ENCODE measurements at places on chromosomes 2 and 18.

DNA sequence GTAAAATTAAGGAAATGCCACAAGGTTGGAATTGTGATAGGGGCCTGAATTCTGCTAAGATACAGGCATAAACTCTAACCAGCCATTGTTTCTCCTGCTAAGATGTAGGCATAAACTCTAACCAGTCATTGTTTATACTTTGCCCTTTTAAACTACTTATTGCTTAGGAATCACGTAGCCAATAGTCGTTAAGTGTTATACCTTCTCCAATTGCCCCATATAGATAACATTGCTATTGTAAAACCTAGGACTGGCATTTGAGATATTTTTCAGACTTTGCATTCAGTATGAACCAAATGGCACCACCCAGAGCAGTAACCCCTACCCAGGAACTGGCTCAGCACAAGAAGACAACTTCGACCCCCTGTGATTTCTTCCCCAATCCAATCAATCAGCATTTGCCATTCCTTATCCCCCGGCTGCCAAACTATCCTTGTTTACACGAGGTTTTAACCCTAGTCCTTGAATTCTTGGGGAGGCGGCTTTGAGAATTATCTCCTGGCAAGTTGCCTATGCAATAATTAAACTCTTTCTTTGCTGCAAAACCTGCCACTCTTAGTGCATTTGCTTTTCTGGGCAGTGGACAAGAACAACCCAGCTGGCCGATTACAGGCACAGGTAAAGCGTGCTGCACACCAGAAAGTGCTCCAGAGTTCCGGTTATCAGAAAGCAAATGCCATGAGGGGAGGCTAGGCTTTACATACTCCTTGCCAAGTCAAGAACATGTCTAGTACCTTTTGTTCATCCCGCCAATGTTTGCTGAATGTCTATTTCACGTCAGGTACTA, 167.6 kb downstream of the LAMA1 start:
- no peak for DNase-seq

DNA sequence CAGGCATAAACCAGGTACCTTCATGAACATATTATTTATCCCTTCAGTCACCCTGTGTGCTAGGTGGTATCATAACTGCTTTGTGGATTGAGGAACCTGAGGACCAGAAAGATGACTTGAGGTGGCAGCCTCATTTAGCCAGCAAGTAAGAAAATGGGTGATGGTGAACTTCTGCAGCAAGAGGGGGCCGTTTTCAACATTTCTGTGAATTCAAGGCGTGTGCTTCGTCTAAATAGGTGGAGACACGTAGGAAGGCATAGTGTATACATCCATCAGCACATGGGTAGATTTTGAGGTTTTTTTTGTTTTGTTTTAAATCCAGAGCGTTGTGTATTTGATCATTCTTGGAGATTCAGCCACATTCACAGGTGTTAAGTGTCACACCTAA, 118.7 kb downstream of the SPTBN1 start:
- no peak for DNase-seq

DNA sequence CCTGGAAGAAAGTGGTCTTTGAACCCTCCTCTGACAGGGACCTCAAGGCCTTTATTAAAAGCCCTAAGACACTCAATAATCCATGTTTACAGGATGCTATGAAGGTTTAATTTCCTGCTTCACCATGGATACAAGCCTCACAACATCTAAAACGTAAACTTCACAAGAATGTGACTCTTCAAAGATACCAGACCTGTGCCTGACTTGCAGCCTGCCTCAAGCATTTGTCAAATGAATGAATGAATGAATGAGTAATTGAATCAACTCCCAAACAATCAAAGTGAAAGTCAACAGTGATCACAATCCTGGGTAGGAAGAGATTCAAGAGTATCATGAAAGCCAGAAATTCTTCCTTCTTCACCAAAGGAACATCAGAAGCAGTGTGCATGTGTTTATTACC, 30.4 kb downstream of the KLF7 start:
- DNase-seq: no peak

GRCh38 chr2:129881786-129882396, 97.6 kb upstream of the RAB6C start:
- no peak for DNase-seq

DNA sequence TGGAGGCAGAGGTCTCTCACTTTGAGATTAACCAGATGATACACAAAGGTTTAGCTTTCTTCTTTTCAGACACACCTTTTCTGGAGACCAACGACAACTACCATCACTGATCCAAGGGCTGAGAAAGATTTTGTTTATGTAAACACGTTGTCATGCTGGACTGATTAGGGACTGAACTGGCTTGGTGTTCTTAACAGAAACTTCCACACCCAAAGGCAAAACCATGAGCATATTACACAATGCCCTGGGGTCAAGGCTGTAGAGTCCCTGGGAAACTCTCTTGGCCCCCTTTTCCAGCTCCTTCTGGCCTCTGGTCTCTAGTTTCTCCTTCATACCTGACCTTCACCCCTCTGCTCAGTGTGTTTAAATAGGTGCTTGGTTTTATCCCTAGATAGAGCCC, 447.0 kb upstream of the TCF4 start:
- no peak for DNase-seq

- no peak for DNase-seq
These were observed 393.2 kb upstream of the GALNT5 start for GRCh38 chr2:156864325-156864724.

DNA sequence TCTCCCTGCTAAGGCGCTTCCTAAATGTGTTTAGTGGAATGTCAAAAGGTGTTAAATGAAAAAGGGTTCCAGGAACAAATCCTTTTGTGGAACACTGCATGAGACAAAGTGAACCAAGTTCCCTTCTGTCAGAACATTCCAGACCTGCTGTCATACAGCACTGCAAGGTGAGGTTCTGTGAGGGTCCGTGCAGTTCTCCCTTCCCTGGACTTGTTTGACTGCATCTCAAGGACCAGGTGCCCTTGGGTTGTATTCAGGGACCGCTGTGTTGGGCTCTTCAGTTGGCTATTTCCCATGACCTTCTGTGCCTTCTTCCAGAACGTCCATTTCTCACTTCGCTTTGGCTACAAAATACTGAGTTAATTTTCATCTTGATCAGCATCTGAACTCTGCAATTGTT, 328.2 kb downstream of the PTPRM start:
- no peak for DNase-seq

- DNase-seq: no peak
These were observed 150.2 kb upstream of the POU3F3 start for GRCh38 chr2:104703669-104704068.

DNA sequence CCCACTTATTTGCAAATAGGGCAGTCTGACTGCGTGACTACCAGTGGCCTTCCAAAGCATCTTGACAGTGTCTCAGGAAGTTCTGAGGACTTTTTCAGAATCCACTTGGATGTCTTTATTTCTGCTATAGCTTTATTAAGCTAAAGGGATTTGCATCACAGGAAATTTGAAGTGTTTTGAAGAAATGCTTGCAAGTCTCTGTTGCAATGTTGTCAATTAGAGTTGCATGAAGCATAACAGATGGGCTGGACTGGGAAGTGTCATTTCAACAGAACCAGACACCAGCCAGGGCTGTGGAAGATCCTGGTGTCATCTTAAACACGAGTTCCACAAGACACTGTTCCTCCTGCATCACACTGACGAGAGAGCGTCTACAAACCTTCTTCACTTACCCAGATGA, 224.5 kb downstream of the EN1 start:
- no peak for DNase-seq

GRCh38 chr18:26208977-26209376, 17.3 kb upstream of the TAF4B start:
- DNase-seq: no peak

- no peak for DNase-seq
These were observed 152.9 kb downstream of the TTC32 start for GRCh38 chr2:19748711-19749506.

- no peak for DNase-seq
These were observed 20.3 kb upstream of the NPAS2 start for GRCh38 chr2:100799686-100800085.

DNA sequence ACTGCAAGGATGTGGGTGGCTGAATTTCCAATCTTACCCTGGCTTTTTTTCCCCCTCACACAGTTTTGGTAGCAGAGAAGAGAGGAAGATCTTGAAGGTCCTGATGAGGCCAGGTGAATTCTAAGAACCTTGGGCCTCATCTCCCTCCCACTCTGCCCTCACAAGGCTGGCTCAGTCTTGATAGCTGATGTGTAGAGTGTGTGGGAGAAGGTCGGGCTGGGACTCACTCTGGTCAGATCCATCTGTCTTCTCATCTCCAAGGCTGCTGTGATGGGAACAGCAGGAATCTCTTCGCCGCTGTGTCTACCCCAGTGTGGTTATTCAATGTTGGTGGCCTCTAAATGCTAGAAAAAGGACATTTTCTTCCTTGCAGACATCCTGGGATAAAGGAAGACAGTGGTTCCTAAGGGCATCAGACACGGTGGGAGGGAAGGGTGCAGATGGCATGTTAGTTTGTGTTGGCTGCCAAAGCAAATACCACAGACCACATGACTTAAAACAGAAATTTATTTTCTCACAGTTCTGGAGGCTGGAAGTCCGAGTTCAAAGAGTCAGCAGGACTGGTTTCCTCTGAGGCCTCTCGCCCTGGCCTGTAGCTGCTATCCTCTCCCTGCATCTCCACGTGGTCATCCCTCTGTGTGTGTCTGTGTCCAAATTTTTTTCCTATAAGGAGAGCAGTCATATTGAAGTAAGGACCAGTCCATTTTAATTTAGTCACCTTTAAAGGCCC, 37.6 kb upstream of the MGAT4A start:
- DNase-seq: no peak

DNA sequence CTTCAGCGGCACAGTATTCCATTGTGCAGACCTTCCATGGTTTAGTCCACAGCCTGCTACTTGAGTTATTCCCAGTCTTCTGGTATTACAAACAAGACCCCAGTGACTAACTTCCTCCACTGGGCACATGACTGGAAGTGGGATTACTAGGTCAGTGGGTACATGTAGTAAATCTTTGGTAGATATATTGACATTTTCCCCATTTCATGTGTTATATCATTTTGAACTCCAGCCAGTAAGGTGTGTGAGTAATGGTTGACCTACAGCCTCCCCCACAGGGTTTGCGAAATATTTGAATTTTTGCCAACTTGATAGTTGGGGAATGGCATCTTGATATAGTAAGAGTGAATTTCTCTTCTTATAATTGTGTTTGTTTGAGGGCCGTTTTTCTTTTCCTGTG, 58.8 kb downstream of the RNF144A start:
- no peak for DNase-seq

DNA sequence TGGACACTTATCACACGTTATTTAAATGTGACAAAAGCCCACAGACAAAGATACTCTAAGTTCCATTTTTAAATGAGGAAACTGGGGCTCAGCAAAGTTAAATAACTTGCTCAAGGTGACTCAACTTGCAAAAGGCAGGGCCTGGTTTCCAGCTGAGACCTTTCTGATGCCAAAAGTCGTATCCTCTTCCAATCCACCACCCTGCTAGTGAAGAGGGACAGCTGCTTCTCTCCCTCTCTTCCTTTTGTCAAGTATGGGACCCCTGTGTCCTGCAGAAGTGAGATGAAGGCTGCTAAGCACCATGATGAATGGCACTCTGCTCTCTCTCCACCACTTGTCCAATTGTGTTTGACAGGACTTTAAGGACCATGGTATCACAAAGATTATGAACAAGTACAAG, 140.9 kb downstream of the DYM start:
- DNase-seq: no peak

DNA sequence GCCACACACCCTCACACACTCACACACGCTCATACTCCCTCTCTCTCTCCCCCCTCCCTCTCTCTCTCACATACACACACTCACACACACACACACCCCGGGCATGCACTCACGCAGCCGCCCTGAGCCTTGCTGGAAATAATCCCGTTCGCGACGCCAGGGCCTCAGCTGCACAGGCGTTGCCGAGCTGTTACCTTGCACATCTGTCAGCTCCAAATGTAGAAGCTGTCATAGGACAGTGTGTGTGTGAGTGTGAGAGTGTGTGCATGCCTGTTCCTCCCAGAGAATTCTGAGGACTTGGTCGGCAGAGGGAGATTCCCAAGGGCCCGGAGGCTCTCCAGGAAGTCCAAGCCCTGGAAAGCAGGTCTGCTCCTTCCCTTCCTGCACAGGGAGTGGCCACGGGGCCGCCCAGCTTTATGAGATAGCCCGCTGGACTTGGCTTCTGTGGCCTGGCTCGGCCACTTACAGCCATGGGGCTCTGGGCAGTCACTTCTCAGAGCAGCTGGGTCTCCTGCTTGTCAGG, 8.6 kb downstream of the SPR start:
- DNase-seq: no peak

DNA sequence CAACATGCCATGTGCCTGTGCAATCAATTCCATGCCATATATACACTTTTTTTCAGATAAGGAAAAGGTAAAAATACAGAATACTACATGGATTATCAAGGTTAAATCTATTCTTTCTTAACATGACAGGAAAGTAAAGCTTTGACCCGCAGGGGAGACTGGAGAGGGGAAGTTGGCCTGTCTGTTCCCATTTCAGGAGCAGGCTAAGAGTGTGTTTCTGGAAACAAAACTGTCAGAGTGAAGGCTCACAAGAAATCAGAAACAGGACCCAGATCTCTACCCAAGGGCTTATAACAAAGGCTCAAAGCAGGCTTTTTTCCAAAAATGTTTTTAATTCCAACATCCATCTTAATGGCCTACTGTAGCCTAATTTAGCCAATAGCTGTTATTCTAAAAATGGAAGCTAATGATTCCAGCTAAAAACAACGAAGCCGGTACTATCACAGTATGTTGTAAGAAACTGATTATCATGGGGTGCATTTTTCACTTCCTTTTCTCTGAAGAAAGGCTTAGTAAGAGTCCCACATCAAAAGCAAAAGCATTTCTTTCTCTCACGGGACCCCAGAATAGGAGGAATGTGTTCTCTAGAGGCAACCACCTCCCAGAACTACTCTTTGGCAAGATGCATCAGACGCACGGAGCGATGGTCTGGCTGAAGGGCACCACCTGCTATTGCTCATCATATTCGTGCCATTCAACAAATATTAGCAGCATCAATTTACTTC, 41.4 kb downstream of the FECH start:
- no peak for DNase-seq

DNA sequence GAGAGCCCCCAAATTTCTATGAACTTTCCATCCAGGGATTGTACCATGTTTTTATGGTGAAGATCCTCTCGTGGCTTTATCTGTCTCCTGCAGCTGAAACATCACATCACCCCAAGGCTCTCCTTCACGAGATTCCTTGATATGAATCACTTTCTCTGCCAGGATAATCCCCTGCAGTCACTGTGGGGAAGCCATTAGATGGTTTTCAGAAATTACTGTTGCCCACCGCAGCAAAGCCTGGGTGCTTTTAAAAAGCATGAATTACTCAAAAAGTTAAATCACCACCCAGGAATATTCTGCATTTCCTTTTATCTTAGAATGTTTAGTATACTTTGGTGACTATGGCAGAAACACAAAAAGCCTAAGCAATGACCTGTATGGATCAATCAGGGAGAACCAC, 428.4 kb upstream of the SLC14A2 start:
- DNase-seq: no peak

DNA sequence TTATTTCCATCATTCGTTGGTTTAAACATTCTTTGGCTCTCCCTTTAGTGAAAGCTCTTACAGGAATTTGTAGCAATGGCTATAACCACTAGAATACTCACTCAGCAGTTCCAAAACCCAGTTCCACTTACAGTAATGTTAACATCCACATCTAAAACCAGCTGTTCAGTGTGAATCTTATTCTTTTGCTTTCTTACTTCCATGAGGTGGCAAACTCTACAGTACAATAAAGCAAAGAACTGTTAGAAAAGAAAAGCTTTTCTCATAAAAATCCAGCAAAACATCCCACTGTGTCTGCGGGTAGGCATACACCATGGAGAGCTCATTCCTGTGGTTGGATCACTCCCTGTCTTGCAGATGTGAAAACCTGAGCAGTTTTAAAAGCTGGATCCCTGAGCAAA, 147.1 kb downstream of the ARHGAP28 start:
- DNase-seq: no peak

- no peak for DNase-seq
These were observed 29.5 kb upstream of the ME2 start for GRCh38 chr18:50849419-50849821.

All from D721Med (cell line).